ENCODE measurements at places on chromosomes 7 and 10.

DNA sequence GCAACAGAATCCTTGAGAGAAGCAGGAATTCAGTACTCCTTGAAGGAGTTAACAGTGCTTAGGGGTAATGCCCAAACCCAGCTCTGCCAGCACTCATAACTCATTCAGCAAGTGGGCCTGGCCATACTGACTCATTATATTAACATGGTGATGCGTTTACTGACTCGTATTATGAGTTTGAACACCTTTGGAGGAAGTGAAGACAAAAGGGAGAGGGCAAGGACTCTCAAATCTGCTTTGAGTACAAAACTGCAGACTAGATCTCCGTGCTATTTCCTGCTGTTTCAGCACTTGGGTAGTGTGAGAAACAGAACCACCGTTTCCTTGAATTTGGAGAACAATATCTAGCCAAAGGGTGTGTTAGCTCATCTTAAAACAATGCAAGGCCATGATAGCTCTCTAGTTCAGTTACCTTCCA, 30.8 kb downstream of the SLC16A9 start:
- no peak for DNase-seq

DNA sequence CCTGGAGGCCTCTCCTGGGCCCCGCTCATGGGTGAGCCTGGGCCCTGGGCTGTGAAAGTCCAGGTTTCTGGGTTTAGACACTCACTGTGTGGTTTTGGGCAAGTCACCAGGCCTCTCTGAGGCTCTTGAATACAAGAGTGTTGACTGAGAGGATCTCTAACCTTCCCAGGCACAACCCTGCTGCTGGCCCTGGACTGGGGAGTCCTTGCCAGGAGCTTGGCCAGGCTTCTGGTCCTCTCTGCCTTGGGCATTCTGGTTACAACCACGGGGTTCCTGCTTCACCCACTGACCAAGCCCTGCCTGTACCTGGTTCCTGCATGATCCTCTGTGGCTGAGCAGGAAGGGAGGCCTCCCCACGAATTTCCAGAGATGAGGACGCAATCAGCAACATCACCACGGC, 63.6 kb upstream of the COL13A1 start:
- DNase-seq = no peak

- DNase-seq = no peak
These were observed 133.1 kb upstream of the PPP1R3A start for GRCh38 chr7:114051871-114052331.

- DNase-seq = no peak
These were observed 123.9 kb downstream of the COL26A1 start for GRCh38 chr7:101486433-101487104.

GRCh38 chr7:148712678-148713329, 14.1 kb downstream of the CUL1 start:
- DNase-seq = no peak

DNA sequence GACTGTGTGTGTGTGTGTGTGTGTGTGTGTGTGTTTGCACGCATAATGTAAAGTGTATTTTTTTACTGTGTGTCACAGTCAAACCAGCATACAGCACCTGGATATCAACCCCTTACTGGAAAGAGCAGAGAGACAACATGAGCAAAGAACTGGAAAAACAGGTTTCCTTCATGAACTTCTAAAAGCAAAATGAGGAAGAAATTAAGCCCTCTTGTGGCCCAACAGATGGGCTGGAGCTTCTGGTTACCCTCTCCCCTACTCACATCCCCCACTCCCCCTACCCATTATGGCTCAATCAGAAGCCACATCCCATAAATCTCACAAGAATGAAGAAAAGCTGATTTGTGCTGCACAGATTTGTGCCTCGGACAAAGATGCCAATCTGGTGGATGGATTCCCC, 36.2 kb downstream of the PDE1C start:
- DNase-seq = no peak

GRCh38 chr10:48391994-48392393, 85.5 kb downstream of the MAPK8 start:
- no peak for DNase-seq

- DNase-seq = no peak
These were observed 348.3 kb upstream of the AKR1E2 start for GRCh38 chr10:4477664-4478063.

- no peak for DNase-seq
These were observed 188.6 kb upstream of the LRRTM3 start for GRCh38 chr10:66737241-66737640.

- peak; percentile 62 for DNase-seq
These were observed at the start of gene FBXW4 for GRCh38 chr10:101694674-101695403. FBXW4 (minus strand) TSS chr10:101695170; CDS start chr10:101695105, 65 bp downstream.

- no peak for DNase-seq
These were observed 5.6 kb downstream of the STRA8 start for GRCh38 chr7:135239263-135239662.

DNA sequence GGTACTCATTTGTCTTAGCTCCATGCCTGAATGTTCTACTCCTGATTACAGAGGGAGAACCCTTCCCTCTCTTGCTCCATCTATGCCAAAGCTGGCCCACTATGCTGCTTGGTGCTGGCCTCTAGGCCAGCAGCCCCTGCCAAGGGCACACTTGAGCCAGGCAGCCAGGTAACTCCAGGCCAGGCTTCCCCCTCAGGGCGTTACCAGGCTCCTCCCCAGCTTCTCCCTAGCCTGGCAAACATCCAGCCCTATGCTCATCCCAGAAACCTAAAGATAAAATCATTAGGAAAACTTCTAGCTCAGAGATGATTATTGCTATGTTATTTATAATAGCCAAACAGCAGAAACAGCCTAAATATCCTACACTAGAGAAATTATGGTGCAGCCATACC, 103.7 kb downstream of the KCNMA1 start:
- no peak for DNase-seq

DNA sequence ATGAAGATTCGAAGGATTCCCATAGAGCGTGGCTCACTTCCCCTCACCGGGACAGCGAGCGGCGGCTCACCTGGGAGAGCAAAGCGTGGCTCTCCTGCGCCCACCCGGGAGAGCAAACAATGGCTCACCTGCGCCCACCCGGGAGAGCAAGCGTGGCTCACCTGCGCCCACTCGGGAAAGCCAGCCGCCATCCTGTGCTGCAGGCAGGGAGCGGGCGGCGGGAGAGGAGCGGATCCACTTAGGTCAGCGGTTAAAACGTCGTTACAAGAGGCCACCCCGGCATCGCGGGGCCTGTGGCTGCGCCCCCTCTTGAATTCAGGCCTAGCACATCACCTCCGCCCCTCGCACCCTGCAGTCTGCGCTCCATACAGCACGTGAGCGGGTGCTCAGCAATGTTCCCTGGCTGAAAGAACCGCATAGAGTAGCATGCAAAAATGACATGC, 461 bp upstream of the FIGNL1 start:
- peak; percentile 4 for DNase-seq

DNA sequence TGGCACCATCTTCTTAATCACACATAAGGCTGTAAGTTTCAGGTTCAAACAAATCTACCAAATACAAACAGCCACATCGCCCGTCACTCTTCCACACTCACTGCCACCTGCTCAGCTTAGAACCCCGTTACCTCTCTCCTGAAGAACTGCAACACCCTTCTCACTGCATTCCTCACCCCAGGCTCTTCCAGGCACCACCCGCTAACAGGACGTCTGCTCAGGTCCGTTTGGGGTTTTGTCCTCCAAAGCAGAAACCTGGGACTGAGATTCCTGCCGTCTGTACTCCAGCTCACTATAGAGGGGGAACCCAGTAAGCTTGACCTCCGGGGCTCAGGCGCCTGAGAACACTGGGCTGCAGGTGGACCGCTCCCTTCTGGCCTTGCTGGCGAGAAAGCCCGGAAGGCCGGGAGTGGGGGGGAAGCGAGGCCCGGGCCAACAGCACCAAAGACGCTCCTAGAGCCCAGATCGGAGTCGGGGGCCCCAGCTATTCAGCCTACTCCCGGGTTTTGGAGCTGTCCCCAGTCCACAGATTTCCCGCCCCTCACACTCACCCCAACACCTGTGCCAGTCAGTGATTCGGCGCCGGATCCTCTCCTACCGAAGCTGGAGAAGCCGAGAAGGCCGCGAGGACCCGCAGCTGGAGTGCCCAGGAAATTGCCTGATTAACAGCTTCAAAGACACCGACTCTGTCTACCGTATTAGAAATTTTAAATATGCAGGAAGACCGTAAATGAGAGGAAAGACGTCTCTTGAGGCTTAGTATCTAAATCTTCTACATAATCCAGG, at the start of gene AP3M1:
Gene AP3M1 (minus strand): TSS at position 625 of the 786 bp plus-strand sequence. CDS start 12,449 bp downstream, outside the sequence.
- peak; percentile 76 for DNase-seq

DNA sequence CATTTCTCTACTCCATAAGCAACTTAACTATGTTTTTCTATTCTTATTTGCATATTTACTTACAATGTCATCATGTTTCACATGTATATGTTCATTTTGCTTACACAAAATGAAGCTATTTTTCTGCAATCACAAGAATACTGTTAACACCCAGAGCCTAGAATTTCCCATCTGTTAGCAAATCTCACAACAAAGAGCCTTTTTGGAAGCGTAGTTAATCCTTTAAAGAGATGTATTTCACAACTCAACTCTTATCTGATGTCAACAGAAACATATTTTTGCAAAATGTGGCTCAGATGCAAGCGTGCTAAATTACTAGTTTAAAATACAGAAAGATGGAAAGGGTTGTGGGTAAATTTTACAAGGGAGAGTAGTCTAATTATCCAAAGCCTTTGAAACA, 110.6 kb upstream of the COL1A2 start:
- no peak for DNase-seq

DNA sequence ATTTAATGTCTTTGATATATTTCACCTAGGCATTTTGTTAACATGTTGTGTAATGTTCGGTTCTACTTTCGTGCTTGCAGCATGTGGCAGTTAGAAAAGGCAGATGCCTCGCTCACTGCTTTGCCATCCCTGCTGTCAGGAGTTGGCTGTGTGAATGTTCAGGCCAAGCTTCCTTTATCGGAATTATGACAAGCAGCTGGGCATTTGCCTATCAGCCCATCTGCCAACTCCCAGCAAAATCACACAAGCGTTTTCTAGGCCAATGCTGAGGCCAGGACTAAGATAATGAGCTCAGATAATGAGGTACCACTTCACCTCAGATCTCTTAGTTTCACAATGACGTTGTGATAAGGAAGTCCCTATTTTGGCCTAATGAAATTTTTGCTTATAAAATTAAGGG, 212.7 kb upstream of the FAM3C start:
- no peak for DNase-seq

DNA sequence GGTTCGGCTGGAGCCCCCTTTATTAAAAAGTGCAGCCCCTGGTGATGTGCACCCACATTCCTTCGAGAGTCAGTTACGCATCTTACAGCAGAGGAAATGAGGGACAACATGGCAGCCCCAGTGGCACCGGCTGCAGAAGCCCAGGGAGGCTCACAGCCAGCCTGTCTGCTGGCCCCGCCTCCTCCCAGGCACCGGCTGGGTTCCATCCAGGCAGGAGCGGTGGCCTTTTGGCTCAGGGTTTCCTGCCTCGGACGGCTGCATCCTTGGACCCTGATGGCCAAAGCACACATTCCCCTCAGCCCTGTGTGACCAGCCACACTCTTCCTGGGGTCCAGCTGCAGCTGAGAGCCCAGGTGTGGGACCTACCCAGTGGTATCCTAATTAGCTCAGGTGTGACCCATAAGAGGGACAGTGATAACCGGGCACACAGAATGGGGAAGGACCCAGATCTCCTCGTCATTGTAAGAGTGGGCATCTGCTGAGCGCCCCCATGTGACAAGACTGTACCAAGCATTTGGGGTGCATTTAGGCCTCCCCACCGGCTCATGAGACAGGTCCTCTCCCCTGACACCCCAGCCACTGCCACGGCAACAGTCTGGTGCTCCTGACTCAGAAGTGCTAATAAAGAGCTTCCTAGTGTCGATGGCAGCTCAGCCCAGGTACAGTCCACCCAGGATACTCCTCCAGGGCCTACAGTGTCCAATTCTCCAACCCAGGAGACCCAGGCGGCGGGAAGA, 63.3 kb upstream of the CHST15 start:
- no peak for DNase-seq

GRCh38 chr7:133331861-133332260, 79.0 kb downstream of the EXOC4 start:
- DNase-seq = no peak

GRCh38 chr7:8781166-8781565, 347.8 kb downstream of the NXPH1 start:
- no peak for DNase-seq

- no peak for DNase-seq
These were observed 17.1 kb downstream of the AOC1 start for GRCh38 chr7:150869467-150869866.

- no peak for DNase-seq
These were observed 87.3 kb downstream of the SEMA3A start for GRCh38 chr7:84107259-84107658.

- DNase-seq = no peak
These were observed 583.5 kb downstream of the CNTNAP2 start for GRCh38 chr7:146700015-146700560.

- DNase-seq = peak; percentile 93
These were observed 44.8 kb downstream of the KBTBD2 start for GRCh38 chr7:32846630-32847225.

DNA sequence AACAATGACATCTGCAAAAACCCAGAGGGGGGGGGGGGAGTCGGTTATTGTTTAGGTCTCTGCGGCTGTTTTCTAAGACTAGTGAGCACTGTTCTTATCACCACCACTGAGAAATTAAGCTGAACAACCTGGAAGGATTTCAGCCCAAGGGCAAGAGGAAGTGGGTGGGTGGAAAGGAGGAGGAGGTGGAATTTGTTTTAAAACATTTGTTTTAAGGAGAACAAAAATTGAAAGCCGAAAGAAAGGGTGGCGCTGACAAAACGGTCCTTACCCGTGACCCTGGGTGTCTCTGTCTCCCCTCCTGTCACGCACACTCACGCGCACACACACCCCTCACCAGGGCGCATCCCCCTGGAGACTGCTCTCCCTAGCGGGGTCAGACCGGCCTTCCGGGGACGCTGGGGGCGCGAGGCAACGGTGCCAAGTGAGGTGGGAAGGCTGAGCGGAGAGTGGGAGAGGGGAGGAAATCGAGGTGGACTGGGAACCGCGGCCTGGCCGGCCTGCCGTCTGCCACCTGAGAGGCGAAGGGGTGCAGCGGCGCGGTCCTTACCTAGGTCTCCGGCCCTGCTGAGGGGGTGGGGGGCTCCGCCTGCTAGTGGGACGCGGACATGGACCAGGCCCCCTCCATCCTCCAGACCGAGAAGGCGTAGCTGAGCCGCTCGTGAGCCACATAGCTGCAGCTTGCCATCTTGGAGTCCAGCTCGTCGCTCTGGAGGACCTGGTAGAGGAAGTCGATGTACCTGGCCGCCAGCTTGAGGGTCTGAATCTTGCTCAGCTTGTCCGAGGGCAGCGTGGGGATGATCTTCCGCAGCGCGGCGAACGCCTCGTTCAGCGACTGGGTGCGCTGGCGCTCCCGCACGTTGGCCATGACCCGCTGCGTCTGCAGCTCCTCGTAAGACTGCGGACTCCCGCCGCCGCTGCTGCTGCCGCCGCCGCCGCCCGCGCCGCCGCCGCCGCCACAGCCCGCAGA, 1.0 kb downstream of the TWIST1 start:
- no peak for DNase-seq

- no peak for DNase-seq
These were observed 97.7 kb upstream of the RPA3 start for GRCh38 chr7:7816084-7816483.

- DNase-seq = no peak
These were observed 692.6 kb downstream of the ZWINT start for GRCh38 chr10:55668326-55668922.

GRCh38 chr10:125102246-125102645, 58.1 kb downstream of the CTBP2 start:
- DNase-seq = no peak

- DNase-seq = no peak
These were observed 116.2 kb downstream of the BAMBI start for GRCh38 chr10:28793482-28793881.

- no peak for DNase-seq
These were observed 220.5 kb downstream of the CCSER2 start for GRCh38 chr10:84548869-84549268.
